ENCODE measurements at places on chromosomes 1 and 21.
A peak's percentile ranks its signal among the peaks of the same experiment; 100 is the strongest.

DNA sequence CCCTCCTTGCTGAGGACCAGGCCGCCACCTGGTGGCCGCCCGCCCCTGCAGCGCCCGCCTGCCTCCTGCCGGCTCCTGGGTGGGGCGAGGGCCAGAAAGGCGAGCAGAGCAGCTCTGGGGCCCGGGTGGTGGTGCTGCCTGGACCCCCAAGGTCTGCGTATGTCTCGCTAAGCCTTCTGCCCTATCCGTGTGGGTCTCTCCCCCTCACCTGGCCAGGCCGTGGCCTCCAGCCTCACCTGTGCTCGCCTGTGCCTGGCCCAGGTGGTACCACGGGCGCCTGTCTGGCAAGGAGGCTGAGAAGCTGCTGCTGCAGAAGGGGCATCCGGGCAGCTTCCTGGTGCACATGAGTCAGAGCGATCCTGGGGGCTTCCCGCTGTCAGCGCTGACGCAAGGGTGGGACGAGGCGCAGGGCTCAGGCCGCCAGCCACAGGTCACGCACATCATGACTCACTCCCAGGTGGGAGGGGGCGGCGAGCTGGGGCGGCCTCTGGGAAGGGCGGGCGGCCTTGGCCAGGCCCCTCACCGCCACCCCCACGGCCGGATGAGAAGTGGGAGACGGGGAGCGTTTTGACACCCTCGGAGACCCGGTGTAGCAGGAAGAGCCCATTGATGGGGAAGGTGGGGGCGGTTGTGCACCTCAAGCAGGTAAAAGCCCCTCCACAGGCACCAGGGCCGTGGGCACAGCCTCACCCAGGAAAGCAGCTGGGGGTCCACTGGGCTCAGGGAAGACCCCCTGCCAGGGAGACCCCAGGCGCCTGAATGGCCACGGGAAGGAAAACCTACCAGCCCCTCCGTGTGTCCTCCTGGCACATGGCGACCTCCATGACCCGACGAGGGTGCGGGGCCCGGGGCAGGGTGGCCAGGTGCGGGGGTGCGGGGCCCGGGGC, 9.9 kb downstream of the RNF223 start:
- peak; percentile 90 for DNase-seq

DNA sequence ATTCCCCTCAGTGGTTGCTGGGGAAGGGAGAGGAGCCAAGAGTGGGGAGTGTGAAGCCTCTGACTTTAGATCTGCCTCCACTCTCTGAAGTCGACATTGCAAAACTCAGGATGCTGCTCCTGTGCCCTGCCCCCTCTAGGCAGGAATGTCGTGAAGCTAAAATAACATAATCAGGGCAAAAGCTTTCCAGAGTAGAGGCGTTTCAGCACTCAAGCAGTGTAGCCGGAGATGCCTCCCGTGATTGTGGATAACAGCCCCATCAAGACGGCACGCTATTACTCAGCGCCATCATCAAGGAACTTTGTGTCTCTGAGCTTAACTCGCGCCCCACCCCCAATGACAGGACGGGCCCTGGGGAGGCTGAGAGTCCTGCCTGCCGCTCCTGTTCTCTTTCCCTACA, 60.0 kb downstream of the FBXO2 start:
- no peak for DNase-seq

- no peak for DNase-seq
Observed at GRCh38 chr21:33640697-33641351, 717 bp downstream of the CRYZL1 start.

GRCh38 chr1:14928412-14928811, 225.1 kb upstream of the TMEM51 start:
- no peak for DNase-seq

DNA sequence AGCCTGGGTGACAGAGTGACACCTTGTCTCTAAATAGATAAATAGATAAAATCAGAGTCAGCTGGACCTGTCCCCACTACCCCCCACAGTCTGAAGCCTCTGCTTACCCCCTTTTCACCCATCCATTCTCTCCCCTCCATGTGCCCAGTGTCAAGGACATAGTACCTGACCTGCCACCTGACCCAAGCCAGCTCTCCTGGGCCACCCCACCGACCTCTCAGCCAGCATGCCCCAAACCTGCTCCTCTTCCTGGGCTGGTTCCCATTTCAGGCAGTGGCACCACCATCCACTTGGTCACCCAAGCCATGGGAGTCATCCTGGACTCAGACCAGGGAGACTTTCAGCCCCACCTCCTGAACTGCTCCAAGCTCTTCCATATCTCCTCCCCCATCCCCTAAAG, 28.2 kb downstream of the CITED4 start:
- no peak for DNase-seq

GRCh38 chr1:20733360-20733975, 965 bp upstream of the SH2D5 start:
- DNase-seq = no peak

DNA sequence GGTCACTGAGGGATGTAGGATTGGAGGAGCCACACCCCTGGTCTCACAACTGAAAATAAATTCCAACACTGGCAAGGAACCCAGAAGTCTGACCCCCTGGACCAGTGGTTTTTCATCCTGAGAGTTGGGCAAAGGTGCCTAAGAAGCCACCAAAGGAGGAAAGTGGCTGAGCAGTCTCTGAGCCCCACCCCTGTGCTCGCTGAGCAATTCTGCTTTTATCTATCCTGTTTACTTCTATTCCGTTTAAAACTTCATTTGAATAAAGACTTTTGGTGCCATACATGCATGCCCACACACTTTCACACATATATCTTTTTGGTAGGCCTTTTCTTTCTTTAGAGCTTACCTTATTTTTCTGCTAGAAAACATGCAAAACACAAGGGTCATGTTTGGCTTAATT, 13.9 kb upstream of the CD53 start:
- no peak for DNase-seq

DNA sequence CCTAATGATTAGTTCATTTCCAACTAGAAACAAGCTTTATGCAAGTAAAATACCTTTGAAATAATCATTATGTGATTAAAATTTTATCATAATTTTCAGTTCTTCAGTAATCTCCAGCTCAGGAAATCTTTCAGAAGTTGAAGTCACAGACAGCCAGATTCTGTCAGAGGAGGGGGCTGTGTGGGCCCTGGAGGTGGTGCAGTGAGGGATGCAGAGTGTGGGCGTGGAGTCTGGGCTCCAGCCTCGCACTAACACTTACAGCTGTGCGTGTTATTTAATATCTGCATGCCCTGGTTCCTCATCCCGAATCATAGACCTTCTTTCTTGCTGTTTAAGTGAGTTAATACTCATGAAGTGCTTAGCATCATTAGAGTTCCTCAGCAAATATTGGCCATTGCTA, 23.9 kb downstream of the WDR64 start:
- DNase-seq = no peak

- no peak for DNase-seq
Observed at GRCh38 chr1:207134581-207134980, 30.5 kb downstream of the C4BPA start.

GRCh38 chr1:29629814-29630516, 393.6 kb downstream of the PTPRU start:
- DNase-seq = no peak

DNA sequence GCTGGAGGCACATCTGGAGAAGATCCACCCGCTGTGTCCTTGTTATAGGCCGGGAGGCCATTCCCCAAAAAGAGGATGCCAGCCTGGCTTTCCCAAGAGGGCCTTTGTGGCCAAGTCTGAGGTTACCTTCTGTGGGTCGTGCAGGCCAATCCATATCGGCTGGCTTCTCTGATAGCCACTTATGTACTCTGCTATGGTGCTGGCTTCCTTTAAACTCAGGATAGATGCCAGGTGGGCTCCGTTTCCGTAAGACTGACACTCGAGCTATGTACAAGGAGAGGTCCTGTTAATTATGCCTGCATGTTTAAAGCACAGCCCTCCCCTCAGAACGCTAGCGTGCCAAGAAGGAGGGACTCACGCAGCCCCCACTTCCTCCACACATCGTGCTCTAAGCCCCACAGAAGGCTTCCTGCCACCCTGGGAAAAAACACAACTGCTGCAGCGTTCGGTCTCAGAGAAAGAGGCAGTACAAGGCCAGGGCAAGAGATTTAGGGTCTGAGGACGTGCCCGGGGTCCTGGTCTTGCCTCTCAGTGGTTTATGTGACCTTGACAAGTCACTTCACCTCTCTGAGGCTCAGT, 11.6 kb downstream of the REG4 start:
- no peak for DNase-seq

DNA sequence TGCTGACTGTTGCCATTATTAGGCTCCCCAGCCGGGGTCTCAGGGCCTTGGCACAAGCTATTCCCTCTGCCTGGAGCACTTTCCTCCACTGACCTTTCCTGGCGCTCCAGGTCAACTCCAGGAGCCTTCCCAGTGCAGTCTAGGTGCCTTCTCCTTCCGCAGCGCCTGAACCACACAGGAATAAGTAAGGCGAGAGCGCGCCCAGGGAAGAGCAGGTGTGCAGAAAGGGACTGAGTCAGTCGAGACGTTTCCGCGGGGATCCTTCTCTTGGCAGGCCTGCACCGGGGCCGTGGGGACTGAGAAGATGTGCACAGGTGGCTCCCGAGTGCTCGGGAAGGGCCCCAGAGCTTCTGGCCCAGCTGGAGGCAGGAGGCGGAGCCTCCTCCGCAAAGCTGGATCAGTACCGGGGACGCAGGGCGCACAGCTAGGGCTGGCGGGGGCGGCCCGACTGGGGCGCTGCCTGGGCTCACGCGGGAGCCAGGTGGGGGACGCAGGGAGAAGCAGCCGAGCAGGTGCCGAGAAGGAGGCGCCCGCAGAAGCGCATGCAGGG, 765 bp upstream of the BMP8A start:
- DNase-seq = no peak

DNA sequence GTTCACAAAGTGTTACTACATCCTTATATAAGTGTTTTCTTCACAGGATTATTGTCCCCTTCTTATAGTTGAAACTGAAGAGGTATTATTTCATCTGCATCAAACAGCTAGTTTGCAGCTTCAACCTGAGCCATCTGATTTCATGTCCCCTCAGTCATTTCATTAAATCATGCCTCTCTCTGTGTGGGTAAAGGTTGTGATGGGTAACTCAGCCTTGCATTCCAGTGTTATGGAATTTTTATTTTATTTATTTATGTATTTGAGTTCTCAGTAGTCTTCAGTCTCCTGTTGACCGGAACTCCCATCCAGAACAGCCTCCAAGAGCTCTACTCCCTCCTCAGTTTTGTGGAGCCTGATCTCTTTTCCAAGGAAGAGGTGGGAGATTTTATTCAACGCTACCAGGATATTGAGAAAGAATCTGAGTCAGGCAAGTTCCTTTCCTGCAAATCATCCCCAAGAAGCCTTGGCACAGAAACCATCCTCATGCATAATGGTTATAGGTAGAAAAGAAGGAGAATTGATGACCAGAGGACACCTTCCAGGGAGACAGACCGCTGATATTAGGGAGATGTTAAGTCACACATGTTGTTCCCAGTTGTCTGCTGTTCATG, 21.8 kb downstream of the CHD1L start:
- DNase-seq = no peak

- no peak for DNase-seq
Observed at GRCh38 chr1:230105245-230105753, 38.3 kb downstream of the GALNT2 start.

GRCh38 chr1:117656202-117656641, 50.4 kb downstream of the TENT5C start:
- DNase-seq = peak; percentile 43

GRCh38 chr1:24711329-24711728, 33.9 kb upstream of the CLIC4 start:
- DNase-seq = no peak

DNA sequence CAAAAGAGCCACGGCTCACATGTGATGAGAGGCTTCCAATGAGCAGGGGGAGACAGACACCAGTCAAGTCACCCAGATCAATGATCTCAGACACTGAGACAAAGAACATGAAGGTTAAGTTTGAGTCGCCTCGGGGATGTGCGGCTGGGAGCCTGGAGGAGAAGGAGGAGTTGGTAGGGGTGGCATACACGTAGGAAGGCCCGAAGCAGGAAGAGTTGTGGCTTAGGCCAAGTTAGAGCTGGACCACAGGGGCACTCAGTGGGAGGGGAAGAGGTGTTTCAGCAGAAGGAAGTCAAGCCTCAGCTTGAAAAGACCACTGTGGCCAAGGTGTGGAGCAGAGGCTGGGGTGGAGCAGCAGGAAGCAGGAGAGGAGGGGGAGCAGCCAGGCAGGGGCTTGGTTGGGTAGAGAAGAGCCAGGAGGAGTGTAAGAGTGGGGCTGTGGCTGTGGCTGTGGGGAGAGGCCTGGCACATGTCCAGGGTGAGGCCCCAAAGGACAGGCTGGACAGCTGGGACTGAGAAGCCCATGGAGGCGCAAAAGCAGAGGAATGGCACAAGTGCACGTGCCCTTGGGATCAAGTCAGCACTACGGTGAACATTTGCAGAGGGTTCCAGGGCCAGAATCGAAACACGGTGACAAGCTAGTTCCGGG, 27.6 kb downstream of the CTNNBIP1 start:
- no peak for DNase-seq

DNA sequence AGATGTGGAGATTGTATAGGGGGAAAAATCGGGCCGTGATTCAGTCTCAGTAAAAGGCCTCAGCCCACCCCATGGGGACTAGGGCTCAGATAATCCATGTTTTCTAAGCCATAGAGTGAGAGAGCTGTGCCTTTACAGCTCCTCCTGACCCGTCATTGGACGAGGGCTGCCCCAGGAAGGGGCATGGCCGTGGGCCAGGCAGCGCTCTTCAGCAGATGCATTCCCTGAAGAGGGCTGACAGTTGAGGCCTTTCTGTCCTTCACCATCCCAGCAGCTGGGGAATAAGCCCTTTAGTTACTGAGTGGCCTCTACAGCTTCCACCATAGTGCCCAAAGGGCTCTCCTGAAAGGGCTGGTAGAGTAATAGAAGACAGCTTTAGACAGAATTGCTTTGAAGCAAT, 57.2 kb downstream of the ST3GAL3 start:
- DNase-seq = no peak

GRCh38 chr1:198436276-198436675, 104.2 kb downstream of the ATP6V1G3 start:
- DNase-seq = no peak

DNA sequence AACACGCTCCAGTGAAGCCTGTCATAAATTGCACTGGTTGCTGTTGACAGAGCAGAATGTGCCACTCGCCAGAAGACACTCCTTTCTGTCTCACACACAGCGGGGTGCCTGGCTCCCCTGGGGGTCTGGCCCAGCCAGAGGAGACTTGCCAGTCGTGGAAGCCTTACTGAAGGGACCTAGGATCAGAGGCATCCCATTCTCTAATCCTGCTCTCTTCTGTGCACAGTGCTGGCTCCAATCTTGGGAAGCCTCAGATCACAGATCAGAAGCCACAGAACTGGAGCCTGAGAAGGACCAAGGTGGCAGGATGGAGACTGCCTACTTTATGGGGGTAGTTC, 1.4 kb downstream of the SLC9A1 start:
- DNase-seq = no peak

- DNase-seq = no peak
Observed at GRCh38 chr1:219247441-219247840, 73.8 kb downstream of the LYPLAL1 start.

GRCh38 chr1:241630899-241631298, 9.3 kb downstream of the CHML start:
- no peak for DNase-seq

- DNase-seq = no peak
Observed at GRCh38 chr1:234369033-234369430, 4.2 kb upstream of the COA6 start.

Measured in stimulated activated CD4-positive, alpha-beta T cell treated with anti-CD3 and anti-CD28 coated beads, Interleukin-1b, Interleukin-23, amount 100 ng/mL, for 24 hours (primary cell).